SJSA1 (cell line): ENCODE measurements at places on chromosomes 3 and 15. TPM values are rescaled to one million over a fixed set of nuclear protein-coding genes. Genes with fewer than 3 reads are reported as not detected.

VPS8 gene
- 41.0 and 43.9 TPM in 2 replicates for total RNA-seq

LARP6 gene
- total RNA-seq: 59.1 and 81.5 TPM in 2 replicates

NDUFB4 gene
- total RNA-seq: 84.1 and 135 TPM in 2 replicates

SLC51B gene
- total RNA-seq: 1.1 TPM in 1 of 2 replicates, not detected in the other

PAQR5 gene
- 7.2 and 10.5 TPM in 2 replicates for total RNA-seq

LINGO1 gene
- not detected in 2 replicates for total RNA-seq

ATP13A5 gene
- not detected in 2 replicates for total RNA-seq

SH3GL3 gene
- total RNA-seq: 0.60 and 0.66 TPM in 2 replicates

GPR176 gene
- 69.5 and 117 TPM in 2 replicates for total RNA-seq

STARD5 gene
- 6.3 and 8.2 TPM in 2 replicates for total RNA-seq

RPL32 gene
- 400 and 799 TPM in 2 replicates for total RNA-seq

DNA sequence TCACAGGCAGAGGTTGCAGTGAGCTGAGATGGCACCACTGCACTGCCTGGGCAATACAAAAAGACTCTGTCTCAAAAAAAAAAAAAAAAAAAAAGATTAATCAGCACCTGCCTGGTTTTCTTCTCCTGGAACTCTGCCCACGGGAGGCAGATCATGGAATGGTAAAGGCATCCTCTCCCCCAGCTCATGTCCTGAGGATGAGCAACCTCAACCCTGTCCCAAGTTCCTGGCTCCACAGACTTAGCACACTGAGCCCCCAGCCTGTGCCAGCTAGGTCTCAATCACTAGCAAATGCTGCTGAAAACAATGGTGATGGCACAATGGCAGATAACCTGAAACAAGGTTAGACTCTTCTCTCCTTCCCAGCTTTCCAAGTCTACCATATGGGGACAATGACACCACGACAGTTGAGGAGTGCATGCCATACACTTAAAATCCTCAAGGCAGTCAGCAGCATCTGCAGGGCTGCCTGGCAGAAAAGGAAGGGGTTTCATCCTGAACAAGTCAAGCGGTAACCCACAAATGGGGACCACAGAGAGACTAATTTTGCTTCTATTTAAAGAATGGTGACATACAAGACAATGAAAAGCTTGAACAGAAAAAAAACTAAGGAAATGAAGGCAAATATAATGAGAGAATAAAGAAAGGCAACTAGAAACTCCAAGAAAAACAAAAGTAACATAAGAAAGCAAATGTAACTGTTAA, 4.8 kb downstream of the CLN6 start:
- no peak overlapping the region for H3K4me3 ChIP-seq
- no peak overlapping the region for H3K27ac ChIP-seq
- no peak for DNase-seq
- peaks cover 16% of the 10 kb centered on the region for H3K36me3 ChIP-seq
- H3K4me1 ChIP-seq: peaks cover 12% of the 10 kb centered on the region

GRCh38 chr3:9401986-9402385, 4.6 kb downstream of the SETD5 start:
- peaks cover 18% of the 10 kb centered on the region for H3K36me3 ChIP-seq
- H3K4me3 ChIP-seq: no peak overlapping the region
- peaks cover 36% of the 10 kb centered on the region for H3K4me1 ChIP-seq
- H3K27me3 ChIP-seq: no peaks in the 10 kb centered on the region

GRCh38 chr15:90028376-90028944, 27.3 kb downstream of the ZNF710 start:
- no peaks in the 10 kb centered on the region for H3K27me3 ChIP-seq
- H3K4me1 ChIP-seq: no peaks in the 10 kb centered on the region
- H3K36me3 ChIP-seq: no peaks in the 10 kb centered on the region
- no peak overlapping the region for H3K27ac ChIP-seq

DNA sequence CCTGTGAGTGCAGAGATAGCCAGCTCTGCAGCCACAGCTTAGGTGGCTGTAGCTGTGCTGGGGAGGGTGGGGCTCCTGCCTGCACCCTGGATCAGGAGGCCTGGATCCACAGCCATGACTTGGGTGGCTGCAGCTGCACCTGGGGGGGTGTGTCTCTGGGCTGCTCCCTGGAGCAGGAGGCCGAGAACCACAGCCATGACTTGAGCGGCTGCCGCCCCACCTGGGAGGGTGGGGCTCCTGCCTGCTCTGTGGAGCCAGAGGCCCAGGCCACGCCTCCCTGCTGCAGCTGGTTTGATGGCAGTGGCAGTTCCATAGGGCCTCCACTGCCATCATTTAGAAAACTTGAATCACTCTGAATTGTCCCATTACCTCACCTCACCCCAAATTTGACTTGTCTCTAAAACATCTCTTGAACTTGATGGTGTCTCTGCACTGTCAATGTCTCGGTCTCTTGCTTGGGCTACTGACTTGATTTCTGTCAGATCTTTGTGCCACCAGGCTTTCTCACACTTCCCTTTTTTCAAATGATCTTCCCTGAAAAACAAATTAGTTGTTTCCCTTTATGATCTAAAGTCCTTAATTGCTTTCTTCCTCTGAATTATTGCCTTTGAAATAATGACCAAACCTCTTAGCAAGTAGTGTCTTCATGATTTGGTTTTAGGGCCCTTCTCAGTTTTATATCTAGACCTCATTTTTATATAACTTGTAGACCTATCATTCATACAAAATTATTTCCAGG, 313.2 kb upstream of the MME start:
- no peak overlapping the region for H3K27ac ChIP-seq
- H3K36me3 ChIP-seq: no peaks in the 10 kb centered on the region
- H3K4me3 ChIP-seq: no peak overlapping the region
- no peaks in the 10 kb centered on the region for H3K4me1 ChIP-seq

DNA sequence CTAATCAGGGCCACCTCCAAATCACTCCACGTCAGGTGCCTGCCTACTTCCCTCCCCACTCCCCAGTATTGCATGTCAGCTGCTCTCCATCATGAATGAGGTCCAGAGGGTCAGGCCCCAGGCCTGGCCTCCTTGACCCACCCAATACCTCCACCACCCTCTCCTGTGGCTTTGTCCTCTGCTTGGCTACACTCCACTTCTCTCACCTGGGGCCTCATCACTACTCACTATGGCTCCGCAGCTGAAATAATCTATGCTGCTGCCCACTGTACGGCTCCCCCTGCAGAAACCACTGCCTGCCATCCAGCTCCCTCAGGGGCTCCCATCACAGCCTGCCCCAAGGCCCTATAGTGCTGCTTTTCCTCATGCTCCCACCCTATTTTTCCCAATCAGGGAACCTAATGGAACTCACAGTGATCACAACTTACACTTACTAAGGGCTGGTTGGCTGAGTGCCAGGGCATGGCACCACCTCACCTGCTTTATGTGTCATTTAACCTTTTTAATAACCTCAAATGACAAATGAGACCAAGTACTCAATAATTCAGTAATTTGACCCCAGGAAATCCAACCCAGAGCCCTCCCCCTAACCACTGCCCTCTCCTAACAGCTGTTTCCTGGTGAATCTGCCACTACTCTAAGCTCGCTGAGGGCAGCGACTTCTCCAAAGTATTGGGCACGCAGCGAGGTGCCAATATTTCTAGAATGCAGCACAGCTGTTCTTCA, 2.3 kb downstream of the GORASP1 start:
- H3K4me3 ChIP-seq: no peak overlapping the region
- no peak overlapping the region for H3K27ac ChIP-seq
- DNase-seq: no peak
- no peaks in the 10 kb centered on the region for H3K27me3 ChIP-seq

GRCh38 chr3:134829721-134830120, 34.7 kb downstream of the EPHB1 start:
- H3K4me1 ChIP-seq: no peaks in the 10 kb centered on the region
- DNase-seq: no peak
- H3K36me3 ChIP-seq: no peaks in the 10 kb centered on the region
- H3K4me3 ChIP-seq: no peak overlapping the region
- no peak overlapping the region for H3K27ac ChIP-seq

GRCh38 chr15:45099549-45100165, 14.3 kb downstream of the DUOX2 start:
- no peak overlapping the region for H3K27ac ChIP-seq
- DNase-seq: no peak
- H3K36me3 ChIP-seq: no peaks in the 10 kb centered on the region
- no peak overlapping the region for H3K4me3 ChIP-seq
- no peaks in the 10 kb centered on the region for H3K4me1 ChIP-seq

GRCh38 chr3:111035902-111036301, 35.7 kb upstream of the NECTIN3 start:
- no peaks in the 10 kb centered on the region for H3K4me1 ChIP-seq
- DNase-seq: no peak
- H3K27me3 ChIP-seq: no peaks in the 10 kb centered on the region
- H3K36me3 ChIP-seq: no peaks in the 10 kb centered on the region
- H3K4me3 ChIP-seq: no peak overlapping the region
- no peak overlapping the region for H3K27ac ChIP-seq

DNA sequence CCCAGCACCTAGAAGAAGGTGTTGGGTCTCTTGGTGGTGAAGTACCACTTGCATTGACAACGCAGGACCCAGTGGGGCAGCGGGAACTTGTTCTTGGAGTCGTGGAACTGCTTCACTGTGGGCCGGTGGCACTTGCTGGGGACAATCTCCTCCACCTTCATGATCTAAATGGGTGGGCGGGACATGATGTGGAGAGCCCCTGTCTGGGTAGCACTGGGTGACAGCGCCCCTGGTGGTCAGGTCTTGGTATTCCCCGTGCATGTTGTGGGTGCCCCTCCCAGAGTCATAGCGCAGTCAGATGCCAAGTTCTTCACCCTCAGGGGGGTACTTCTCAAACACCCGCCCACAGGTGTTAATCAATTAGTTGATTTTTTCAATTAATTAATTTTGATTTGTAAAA, 60.2 kb downstream of the AGBL1 start:
- H3K4me3 ChIP-seq: no peak overlapping the region
- H3K36me3 ChIP-seq: no peaks in the 10 kb centered on the region
- H3K4me1 ChIP-seq: no peaks in the 10 kb centered on the region

GRCh38 chr3:45929042-45929679, 14.1 kb upstream of the CXCR6 start:
- peaks cover 14% of the 10 kb centered on the region for H3K4me1 ChIP-seq
- peaks cover 17% of the 10 kb centered on the region for H3K36me3 ChIP-seq
- H3K4me3 ChIP-seq: no peak overlapping the region

GRCh38 chr3:80643421-80643820, 875.6 kb upstream of the ROBO1 start:
- no peaks in the 10 kb centered on the region for H3K4me1 ChIP-seq
- H3K36me3 ChIP-seq: no peaks in the 10 kb centered on the region
- no peak overlapping the region for H3K27ac ChIP-seq
- no peak for DNase-seq
- no peak overlapping the region for H3K4me3 ChIP-seq
- no peaks in the 10 kb centered on the region for H3K27me3 ChIP-seq

GRCh38 chr3:97968376-97968775, 3.9 kb downstream of the RIOX2 start:
- peaks cover 10% of the 10 kb centered on the region for H3K4me1 ChIP-seq
- H3K27ac ChIP-seq: no peak overlapping the region
- no peak overlapping the region for H3K4me3 ChIP-seq
- no peak for DNase-seq
- peaks cover 19% of the 10 kb centered on the region for H3K36me3 ChIP-seq

- DNase-seq: no peak
- no peaks in the 10 kb centered on the region for H3K36me3 ChIP-seq
- H3K27me3 ChIP-seq: 0 out of 2 replicates have a peak, but pooled peaks cover 4% of the 10 kb centered on the region
- H3K27ac ChIP-seq: no peak overlapping the region
- H3K4me3 ChIP-seq: no peak overlapping the region
- H3K4me1 ChIP-seq: no peaks in the 10 kb centered on the region
Observed at GRCh38 chr3:13007251-13007941, 65.8 kb downstream of the IQSEC1 start.

GRCh38 chr3:15860014-15860934, 62.5 kb upstream of the ANKRD28 start:
- peak; percentile 52 for DNase-seq
- H3K27ac ChIP-seq: peak overlapping the region; percentile 14; the same call in 1 of the 2 replicates
- no peaks in the 10 kb centered on the region for H3K27me3 ChIP-seq
- peaks cover 9% of the 10 kb centered on the region for H3K4me1 ChIP-seq

DNA sequence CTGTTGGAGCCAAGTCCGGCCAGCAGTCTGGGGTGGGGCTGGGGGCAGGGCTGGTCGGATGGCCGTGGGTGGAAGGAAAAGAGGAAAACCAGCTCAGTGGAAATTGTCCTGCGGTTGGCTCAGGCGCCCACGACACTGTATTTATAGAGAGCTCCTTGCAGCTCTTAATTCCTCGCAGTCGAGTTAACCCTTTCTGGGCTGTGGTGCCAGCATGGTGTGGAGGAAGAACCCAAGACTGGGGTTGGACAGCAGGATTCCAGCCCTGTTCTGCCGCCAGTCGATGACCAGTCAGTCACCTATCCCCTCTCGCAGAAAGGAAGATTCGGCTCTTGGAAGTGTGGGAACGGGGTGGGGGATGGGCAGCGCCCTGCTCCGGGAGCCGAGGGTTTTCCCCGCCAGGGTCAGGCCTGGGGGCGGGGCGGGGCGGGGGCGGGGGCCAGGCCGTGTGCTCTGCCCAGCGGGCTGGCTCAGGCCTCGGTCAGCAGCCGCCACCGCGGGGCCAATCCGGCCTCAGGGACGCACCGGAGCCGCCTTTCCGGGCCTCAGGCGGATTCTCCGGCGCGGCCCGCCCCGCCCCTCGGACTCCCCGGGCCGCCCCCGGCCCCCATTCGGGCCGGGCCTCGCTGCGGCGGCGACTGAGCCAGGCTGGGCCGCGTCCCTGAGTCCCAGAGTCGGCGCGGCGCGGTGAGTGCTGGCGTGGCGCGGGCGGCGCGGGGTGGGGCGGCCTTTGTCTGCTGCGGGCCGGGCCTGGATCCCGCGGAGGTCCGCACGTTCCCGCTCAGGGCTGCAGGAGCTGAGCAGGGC, at the start of gene CD276:
Gene CD276 (plus strand): TSS at position 607 of the 804 bp plus-strand sequence. CDS start 15,257 bp downstream, outside the sequence.
- peak; percentile 72 for DNase-seq
- peak within 1 kb of the TSS; percentile 93 for H3K4me3 ChIP-seq
- H3K27me3 ChIP-seq: no peaks in the 10 kb centered on the region
- H3K4me1 ChIP-seq: peaks cover 49% of the 10 kb centered on the region
- H3K36me3 ChIP-seq: peaks cover 10% of the 10 kb centered on the region

- DNase-seq: peak; percentile 58
- H3K4me1 ChIP-seq: peaks cover 12% of the 10 kb centered on the region
- no peaks in the 10 kb centered on the region for H3K27me3 ChIP-seq
Observed at GRCh38 chr3:44554626-44555592, at the start of gene ZKSCAN7. Gene ZKSCAN7, plus strand, starts transcription at chr3:44555193. Its CDS starts 1,855 bp downstream, at chr3:44557048.

DNA sequence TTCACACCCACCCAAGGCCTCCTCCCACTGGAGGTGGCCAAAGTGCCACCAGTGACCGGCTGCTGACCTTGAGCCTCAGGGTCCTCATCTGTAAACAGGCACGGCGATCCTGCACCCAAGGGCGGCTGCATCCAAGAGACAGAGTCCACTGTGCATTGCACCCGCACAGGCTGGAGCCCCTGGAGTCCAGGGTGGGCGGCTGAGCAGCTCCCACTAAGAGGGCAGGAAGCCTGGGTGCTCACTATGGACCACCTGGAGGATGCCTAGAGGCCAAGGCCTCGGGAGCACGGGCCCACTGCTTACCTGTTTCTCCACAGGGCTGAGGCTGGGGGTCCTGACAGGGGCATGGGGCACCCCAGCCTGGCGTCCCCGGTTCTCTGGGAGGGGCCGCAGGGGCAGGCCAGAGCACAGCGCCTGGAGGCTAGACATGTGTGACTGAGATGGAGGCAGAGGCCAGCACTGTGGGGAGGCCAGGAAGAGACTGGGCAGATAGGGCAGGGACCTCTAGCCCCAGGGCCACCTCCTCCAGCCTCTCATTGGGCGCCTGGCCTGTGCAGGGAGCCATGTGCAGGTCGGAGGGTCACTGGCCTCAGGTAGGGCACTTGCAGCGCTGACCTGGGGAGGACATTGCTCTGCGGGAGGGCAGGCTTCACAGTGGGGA, at the start of gene UROC1:
Gene UROC1 (minus strand): TSS at position 483 of the 661 bp plus-strand sequence. CDS start 54 bp downstream, at position 429.
- H3K36me3 ChIP-seq: no peaks in the 10 kb centered on the region
- H3K27ac ChIP-seq: no peak within 1 kb of the TSS
- DNase-seq: no peak
- no peaks in the 10 kb centered on the region for H3K27me3 ChIP-seq
- no peak within 1 kb of the TSS for H3K4me3 ChIP-seq
